ENCODE measurements at places on chromosomes 7 and 10.

- DNase-seq: no peak
These were observed 806.2 kb downstream of the CNTNAP2 start for GRCh38 chr7:146922782-146923181.

GRCh38 chr7:128405471-128406313, 4.1 kb downstream of the IMPDH1 start:
- DNase-seq: no peak

DNA sequence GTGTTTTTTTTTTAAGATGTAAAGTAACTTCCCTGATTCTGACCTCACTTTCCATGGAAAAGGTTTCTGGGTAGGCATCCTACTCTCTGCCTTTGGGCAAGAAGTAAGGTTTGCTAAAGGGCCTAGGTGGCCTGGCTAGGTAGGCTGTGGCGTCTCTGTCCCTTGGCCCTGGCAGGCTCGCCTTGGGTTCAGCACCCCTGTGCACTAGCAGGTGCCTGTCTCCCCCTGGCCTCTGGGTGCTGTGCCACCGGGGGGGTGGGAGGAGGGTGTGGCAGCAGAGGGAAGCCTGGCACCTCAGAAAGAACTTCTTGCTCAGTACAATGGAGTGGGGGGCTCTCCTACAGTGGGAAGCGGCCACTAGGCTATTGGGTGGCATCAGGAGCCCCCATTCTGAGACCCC, 14.0 kb downstream of the TECPR1 start:
- DNase-seq: no peak

DNA sequence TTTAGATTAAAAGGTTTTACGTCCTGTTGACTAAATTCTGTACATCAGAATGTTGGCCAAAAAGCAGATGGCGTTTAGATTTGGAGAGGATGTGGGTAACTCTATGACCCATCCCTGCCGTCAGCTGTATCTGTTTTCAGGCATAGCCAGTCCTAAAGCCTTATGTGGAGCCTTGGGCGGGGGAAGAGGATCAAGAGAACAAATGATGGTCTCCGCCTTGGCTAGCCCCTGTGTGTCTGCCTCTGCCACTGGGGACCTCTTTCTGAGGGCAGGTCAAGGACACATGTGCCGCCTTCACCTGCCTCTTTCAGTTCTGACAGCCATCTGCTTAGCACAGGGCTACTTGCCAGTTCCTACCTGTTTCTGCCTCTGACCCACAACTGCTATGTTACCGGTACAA, 24.1 kb downstream of the PDSS1 start:
- DNase-seq: no peak

DNA sequence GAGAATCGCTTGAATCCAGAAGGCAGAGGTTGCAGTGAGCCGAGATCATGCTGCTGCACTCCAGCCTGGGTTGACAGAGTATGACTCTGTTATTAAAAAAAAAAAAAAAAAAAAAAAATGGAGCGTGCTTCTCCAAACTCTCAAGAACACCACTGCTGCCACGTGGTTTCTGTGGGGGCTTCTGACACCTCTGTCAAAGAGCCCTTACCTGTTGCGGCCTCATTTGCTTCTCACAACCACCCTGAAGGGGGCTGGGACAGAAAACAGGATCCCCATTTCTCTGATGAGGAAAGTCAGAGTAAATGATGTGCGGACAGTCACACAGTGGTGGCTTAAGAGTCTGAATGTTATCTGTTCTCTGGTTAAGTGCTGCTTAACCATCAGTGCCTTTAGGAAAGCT, 95.3 kb downstream of the RNF216 start:
- no peak for DNase-seq

GRCh38 chr7:114628362-114628761, 213.7 kb downstream of the FOXP2 start:
- DNase-seq: no peak

- no peak for DNase-seq
These were observed 96.3 kb downstream of the SNX13 start for GRCh38 chr7:17844022-17844421.

- no peak for DNase-seq
These were observed 56.0 kb downstream of the MKLN1 start for GRCh38 chr7:131383417-131384285.

GRCh38 chr7:45590679-45591057, 16.5 kb downstream of the ADCY1 start:
- no peak for DNase-seq

GRCh38 chr7:128131731-128132130, 100.5 kb upstream of the LRRC4 start:
- DNase-seq: no peak

GRCh38 chr7:32044739-32045138, 25.5 kb downstream of the PDE1C start:
- DNase-seq: no peak

- DNase-seq: no peak
These were observed 32.7 kb downstream of the SEM1 start for GRCh38 chr7:96676919-96677318.

DNA sequence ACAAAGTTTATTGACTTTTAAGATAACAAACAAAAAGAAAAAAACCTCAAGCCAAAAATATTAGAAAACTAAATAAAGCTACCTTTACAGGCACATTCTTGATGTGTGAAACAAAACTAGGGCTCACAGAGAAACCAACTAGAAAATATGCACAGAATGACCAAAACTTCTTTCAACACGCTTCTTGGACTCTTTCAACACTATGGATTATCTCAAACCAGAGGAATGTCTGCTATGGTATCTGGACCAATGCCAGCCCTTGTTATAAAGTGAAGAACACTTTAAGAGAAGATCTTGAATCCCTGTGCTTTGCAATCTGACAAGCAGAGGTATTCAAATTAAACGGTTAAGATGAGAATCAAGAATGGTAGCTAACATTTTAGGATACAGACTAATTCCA, 76.6 kb downstream of the DNAJC1 start:
- DNase-seq: peak; percentile 58

DNA sequence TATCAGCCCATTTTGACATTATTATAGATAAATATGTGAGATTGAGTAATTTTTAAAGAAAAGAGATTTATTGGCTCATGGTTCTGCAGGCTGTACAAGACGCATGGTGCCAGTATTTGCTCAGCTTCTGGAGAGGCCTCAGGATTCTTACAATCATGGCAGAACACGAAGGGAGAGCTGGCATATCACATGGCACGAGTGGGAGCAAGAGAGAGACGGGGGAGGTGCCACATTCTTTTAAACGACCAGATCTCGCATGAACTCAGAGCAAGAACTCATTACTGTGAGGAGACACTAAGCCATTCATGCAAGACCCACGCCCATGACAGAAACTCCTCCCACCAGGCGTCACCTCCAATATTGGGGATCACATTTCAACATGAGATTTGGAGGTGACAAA, 40.1 kb upstream of the ZNF488 start:
- no peak for DNase-seq

DNA sequence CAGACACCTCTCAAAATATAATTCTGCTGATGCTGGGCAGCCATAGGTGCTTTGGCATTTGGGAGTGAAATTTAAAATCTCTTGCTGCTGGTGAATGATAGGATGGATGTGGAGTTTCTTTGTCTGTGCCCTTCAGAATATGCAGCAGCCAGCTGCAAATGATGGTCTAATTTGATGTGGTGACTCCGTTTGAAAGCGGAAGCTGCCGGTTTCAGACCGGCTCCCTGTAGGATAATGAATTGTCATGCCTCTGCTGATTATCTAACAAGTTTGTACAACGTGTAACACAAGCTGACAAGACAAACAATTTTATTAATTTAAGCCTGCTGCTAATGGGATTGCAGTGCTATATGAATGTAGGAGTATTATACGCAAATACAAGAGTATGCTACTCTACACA, 103.5 kb downstream of the SND1 start:
- no peak for DNase-seq

DNA sequence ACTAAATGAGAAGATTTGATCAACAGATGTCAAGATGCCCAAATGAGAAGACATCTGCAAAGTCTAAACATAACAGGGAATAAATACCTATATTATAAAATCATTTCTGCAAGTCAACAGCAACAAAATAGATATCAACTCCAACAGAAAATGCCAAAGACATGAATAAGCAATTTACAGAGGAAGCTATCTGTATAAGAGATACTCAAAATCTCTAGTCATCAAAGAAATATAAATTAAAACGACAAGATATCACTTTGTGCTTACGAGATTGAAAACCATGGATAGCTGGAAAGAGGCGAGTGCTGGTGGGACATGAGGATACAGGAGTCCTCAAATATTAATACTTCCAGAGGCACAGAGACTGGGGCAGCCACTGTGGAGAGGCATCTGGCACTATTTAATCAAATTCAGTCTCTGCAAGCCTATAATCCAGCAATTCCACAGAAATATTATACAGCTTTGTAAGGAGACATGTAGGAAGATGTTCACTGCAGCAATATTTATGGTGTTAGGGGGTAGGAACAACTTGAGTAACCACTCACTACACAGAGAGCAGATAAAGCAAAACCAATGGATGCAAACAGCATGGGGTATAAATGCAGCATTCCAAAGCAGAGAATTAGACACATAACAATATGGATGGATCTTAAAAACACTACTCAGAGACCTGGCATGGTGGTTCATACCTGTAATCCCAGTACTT, 4.8 kb downstream of the DNMBP start:
- DNase-seq: no peak

GRCh38 chr10:6320320-6321010, 117.7 kb downstream of the PFKFB3 start:
- DNase-seq: no peak

GRCh38 chr10:78264361-78264760, 230.7 kb downstream of the RPS24 start:
- no peak for DNase-seq

GRCh38 chr10:131067690-131068089, 243.8 kb downstream of the TCERG1L start:
- no peak for DNase-seq

- no peak for DNase-seq
These were observed 1.0 kb upstream of the NYAP1 start for GRCh38 chr7:100482728-100483089.

DNA sequence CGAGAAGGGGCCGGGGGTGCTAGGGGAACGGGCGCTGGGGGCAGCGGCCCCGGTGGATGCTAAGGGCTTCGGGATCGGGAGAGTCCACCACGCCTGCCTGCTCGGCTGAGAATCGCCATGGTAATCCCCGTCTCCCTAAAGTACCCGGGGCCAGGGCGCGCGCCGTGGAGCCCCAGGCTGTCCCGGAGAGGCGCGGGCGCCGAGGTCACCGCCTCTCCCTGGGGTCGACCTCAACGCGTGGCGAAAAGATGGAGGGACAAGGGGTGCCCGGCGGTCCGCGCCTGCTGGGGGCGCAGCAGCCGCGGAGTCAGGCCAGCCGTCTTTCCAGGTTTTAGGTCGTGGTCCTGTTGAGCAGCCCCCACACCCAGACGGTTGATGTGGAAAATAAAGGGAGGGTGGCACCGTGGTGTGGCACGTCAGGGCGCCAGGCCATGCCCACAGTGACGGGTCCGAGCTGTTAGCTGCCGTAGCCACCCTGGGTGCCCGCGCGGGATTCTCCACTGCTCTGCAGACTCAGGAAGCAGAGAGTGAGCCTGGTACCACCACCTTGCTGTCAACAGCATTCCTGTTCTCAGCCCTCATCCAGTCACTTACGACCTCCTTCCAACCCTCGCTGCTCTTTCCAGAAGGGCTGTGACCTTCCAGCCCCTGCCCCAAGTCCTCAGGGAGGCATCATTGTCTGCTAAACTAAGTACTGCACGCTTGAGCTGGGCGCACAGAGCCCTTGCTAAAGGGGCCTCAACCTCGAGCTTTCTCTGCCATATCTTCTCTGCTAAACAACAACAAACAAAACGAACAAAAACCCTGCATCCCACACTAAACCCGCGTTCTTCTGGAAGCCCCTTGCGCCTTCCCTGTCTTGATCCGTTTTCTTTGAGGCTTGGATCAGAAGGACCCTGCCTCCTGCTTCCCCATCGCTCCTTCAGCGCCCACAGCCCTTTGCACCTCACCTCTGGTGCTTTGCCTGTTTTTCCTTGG, 666 bp downstream of the SMKR1 start:
- no peak for DNase-seq

DNA sequence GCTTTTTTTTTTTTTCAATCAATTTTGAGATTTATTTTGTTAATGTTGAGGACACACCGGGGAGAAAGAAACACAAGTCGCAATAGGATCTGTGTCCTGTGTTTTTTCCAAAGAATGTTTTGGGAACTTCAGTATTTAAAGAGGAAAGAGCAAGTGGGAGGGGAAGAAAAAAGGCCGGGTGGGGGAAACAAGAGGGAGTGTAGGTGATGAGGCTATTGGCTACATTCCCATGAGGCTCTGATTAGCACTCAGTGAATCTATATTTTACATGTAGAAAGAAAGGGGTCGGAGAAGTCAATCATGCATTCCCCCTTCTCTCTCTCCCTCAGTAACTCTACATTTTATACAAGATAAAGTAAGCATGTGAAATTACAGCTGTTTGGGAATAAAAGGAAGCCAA, 4.1 kb downstream of the ZNF680 start:
- DNase-seq: no peak

- peak; percentile 63 for DNase-seq
These were observed 73.8 kb downstream of the DIP2C start for GRCh38 chr10:615583-616152.

DNA sequence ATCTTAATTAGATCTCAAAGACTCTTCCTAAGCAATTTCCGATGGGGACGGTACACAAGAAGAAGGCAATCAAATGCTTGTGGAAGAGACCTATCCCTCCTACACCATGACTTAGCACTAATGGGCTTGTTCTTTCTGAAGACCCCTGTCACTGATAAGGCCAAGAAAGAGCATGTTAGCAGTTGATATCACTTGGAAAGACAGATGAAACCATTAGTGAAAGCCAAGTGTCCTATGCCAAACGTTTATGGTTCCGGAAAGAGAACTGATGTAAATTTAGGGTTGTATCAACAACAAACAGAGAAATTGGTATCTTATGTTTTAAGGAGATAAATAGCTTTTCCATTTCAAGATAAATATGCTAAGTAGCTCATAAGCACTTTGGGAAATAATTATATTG, 6.5 kb downstream of the UROS start:
- no peak for DNase-seq

GRCh38 chr7:83468251-83468739, 180.6 kb downstream of the SEMA3E start:
- peak; percentile 94 for DNase-seq

GRCh38 chr10:35271086-35271858, 65.0 kb upstream of the CCNY start:
- no peak for DNase-seq

GRCh38 chr10:100043344-100043743, 33.6 kb upstream of the DNMBP start:
- no peak for DNase-seq

- DNase-seq: no peak
These were observed 18.7 kb downstream of the CALD1 start for GRCh38 chr7:134798155-134798554.

DNA sequence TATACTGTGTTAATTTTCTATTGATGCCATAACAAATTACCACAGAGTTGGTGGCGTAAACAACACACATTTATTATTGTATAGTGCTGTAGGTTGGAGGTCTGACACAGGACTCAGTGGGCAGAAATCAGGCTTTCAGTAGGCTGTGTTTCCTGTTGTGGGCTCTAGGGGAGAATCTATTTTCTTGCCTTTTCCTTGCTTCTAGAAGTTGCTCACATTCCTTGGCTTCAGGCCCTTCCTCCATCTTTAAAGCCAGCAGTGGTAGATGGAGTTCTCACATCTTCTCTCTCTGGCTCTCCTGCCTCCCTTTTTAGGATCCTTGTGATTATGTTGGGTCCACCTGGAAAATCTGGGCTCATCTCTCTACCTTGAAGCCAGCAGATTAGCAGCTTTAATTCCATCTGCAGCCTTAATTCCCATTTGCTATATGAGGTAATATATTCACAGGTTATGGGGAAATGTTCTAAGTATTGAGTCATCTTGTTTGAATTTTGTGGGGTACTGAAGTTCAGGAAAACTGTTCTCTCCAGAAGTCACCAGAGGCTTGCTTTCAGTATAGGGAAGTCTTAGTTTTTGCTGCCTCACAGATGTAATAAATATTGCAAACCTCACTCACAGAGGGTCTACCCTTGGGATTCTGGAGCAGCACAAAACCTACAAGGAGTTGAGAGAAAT, 38.9 kb downstream of the CCNY start:
- DNase-seq: no peak

All from amniotic stem cell (primary cell).